ENCODE measurements at places on chromosomes 5 and 9.

GRCh38 chr9:33175649-33176325, 8.7 kb upstream of the B4GALT1 start:
- no peak for ATAC-seq

- no peak for ATAC-seq
Measured at GRCh38 chr5:142086679-142087078, 21.9 kb upstream of the NDFIP1 start.

GRCh38 chr5:170554521-170555267, 50.9 kb downstream of the KCNIP1 start:
- no peak for ATAC-seq

- no peak for ATAC-seq
Measured at GRCh38 chr9:81879501-81879916, 48.7 kb upstream of the SPATA31D4 start.

- ATAC-seq = no peak
Measured at GRCh38 chr9:111628411-111628810, 2.7 kb upstream of the DNAJC25 start.

- ATAC-seq = no peak
Measured at GRCh38 chr5:107764976-107765804, 94.5 kb upstream of the EFNA5 start.

GRCh38 chr9:111744363-111744762, 50.4 kb downstream of the SHOC1 start:
- ATAC-seq = no peak

All from activated CD4-positive, CD25-positive, alpha-beta regulatory T cell treated with anti-CD3 and anti-CD28 coated beads, Interleukin-2, amount 50 U/mL, for 24 hours (primary cell).